ENCODE measurements at places on chromosomes 4 and X.

GRCh38 chrX:6226596-6227452, 1.8 kb downstream of the NLGN4X start:
- DNase-seq = no peak

DNA sequence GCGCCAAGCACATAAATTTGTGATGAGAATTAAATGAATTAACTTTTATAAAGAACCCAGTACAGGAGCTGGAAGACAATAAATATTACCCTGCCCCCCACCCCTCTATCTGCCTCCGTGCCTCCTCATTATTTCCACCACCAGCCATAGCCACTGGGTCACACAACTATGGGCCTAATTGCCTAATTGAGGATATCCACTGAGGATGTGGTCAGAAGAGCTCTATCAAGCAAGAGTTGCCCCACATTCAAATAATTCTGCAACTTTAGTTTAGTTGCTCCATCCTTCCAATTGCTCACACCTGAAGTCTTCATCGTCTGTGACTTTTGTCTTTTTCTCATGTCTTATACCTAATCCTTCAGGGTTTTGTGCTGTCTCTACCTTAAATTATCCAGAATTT, 9.5 kb upstream of the CXCL8 start:
- DNase-seq = no peak

DNA sequence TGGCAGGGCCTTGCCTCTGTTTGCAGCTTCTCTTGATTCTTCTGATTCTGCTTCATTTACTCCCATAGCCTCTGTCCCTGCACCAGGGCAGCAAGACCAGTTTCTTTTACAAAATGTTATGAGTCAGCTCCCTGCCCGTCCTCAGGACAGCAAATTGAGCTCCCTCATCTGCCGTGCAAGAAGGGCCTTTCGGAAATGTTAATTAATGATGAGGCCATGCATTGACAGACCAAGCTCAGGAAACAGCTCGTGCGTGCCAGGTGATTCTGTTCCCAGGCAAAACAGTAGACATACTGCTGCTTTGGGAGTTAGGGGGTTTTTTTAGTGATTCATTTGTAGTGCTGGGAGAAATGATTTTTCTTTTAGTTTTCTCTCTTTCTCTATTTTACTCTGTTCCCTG, 231.7 kb downstream of the FBXW7 start:
- DNase-seq = no peak

DNA sequence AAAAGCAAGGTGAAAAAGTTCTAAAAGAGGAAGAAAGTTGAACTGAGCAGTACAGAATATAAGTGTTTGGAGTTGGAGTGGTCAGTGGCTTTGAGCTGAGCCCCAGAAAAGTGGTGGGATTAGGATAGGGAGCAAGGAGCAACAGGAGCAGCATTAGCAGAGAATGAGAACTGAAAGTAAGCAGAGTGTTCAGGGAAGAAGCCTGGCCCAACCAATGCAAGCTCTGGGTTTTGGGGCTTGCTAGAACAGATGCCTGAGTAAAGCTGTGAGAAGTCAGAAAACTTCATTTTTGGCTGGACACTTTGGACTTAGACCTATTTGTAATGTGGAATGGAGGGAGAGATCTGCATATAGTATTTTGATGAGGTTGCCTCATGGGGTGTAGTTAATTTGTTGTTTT, 17.8 kb downstream of the JADE1 start:
- DNase-seq = no peak

- no peak for DNase-seq
Observed at GRCh38 chrX:139158256-139158655, 372.3 kb upstream of the F9 start.

DNA sequence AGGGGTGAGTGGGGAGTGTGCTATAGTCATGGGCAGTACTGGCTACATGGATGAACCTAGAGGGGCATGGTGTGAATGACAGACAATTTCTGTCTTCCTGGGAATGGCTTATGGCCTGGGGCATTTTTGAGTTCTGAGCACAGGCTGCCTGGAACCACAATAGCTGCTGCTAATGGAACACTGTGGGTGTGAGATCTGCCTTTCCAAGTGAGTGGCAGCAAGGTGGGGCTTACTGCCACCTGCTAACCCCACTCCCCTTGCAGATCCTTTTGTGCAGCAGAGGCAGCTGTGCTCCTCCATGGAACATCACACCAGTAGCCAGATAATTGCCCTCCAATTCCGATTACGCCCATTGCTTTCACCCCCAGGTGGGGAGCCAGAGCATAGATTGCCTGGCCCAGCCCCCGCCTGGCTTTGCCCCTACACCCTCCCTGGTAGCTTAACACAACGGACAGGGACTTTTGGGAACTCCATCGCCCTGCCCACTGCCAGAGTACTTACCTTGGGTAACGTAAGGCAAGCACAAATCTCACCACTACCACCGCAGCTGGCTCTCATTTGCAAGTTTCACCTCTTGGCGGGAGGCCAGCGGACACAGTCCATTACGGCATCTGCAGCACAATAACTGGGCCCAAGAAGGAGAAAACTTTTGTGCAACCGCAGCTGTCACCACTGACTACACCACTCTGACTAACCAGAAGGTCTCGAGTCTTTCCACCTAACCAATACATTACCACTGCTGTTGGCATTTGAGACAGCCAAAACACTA, 421.2 kb upstream of the NWD2 start:
- DNase-seq = no peak

GRCh38 chr4:158422546-158422945, 99.1 kb upstream of the RXFP1 start:
- no peak for DNase-seq

GRCh38 chrX:151714362-151714761, 1.5 kb upstream of the FATE1 start:
- no peak for DNase-seq

DNA sequence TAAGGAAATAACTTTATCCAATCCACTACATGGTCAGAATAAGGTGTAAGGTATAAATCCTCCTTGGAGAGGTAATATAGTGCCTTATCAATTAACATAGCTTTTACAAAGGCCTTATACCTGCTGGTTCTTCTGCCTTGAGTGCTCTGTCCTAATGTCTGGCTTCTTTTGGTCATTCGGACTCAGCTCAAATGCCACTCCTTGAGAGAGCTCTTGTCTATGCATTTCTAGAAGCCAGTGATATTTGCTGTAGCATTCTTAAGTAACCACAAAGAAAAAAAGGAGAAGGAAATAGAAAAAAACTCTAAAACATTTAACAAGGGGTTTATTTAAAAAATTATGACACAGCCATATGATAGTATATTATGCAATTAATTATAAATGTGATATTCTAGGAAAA, 444.8 kb upstream of the SLIT2 start:
- DNase-seq = no peak

GRCh38 chr4:3302786-3303564, 10.2 kb downstream of the RGS12 start:
- peak; percentile 21 for DNase-seq

DNA sequence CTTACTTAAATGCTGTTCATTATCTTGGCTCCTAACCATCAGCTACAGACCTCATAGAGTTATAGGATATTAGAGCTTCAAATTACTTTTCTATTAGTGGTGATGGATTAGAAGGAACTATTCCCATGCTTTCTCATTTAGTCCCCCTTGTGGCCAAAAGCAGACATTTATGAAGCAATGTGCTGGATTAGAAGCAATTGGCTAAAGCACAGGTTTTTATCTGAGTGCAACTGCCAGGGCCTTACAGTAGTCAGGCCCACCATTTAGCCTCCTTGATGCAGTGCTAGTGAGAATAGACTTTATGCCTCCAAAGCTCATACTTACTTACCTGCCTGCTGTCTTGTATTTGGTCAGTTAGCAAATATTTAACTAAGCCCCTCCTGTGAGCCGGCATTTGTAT, 93.0 kb downstream of the TSPAN7 start:
- DNase-seq = no peak

GRCh38 chrX:71815121-71815905, 52.2 kb downstream of the CXorf49B start:
- DNase-seq = no peak

GRCh38 chr4:175238827-175239517, 320.8 kb downstream of the ADAM29 start:
- DNase-seq = no peak

GRCh38 chr4:132123870-132124623, 1025.0 kb upstream of the PCDH10 start:
- no peak for DNase-seq

DNA sequence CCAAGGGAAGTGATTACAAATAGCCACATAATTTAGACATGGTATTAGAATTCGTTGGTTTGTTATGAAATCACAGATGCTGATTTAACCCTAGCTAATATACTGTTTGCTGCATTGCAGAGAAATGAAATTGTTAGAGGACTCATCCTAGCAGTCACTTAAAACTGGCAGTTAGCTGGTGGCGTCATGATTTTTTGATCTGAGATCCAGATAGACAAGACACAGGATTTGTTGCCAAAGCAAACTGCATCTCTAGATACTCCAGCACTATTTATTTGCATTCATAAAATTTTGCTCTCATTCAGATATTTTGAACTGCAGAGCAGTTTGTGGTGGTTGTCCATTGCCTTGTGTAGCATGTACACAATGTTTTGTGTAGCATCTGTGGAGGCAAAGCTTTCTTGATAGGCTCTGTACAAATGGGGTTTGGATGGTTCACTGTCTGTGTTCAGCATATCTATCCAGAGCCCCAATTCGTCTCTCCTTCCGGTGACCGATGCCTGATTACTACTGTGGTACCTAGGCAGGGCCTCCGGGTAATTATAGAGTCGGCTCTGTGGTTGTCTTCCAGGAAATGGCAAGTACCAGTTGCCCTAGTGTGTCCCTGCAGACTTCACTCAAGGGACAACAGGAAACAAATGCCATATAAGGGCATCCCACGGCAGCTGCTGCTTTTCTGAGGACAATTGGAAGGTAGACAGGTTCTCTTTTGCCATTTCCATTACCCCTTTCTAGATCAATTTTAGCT, 30.1 kb upstream of the SPARCL1 start:
- DNase-seq = peak; percentile 36

DNA sequence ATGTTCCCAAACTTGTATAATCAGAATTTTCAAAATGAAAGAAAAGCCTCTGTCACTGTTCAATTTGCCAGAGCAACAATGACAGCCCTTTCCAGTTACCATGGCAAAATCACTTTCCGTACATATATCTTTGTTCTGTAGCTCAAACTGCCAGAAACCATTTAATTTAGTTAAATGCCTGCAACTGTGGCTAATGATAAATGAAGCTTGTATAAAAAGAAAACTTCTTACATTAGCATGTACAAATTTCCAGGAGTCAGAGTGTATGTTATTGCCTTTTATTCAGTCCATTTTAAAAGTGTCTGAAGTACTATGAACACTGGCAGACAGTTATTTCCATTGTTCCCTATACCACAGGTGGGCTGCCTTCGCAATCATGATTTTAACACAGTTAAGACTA, 30.3 kb downstream of the ARAP2 start:
- DNase-seq = no peak

DNA sequence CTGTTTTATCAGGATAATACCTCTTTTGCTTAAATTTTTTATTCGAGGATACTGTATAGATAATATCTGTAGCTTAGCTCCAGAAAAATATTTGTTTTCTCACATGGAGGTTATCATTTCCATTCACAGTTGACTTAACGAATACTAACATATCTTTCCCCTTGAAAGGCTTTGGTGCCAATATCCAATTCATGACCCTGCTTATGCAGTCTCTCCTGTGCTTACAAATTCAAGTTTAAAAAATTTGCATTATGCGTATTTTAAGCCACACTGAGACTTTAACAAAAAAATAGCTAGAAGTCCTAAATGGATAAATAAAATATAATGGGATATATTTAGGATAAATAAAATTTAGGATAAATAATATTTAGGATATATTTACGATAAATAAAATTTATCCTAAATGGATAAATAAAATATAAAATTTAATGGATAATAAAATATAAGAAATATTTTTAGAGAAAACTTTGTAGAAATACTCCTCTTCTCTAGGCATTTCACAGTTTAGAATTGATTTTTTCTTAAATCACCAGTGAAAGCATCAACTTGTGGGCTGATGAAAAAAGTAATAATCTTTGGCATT, 22.5 kb downstream of the GUCY1B1 start:
- DNase-seq = no peak

- DNase-seq = no peak
Observed at GRCh38 chr4:2047781-2048581, 11.1 kb upstream of the NAT8L start.

DNA sequence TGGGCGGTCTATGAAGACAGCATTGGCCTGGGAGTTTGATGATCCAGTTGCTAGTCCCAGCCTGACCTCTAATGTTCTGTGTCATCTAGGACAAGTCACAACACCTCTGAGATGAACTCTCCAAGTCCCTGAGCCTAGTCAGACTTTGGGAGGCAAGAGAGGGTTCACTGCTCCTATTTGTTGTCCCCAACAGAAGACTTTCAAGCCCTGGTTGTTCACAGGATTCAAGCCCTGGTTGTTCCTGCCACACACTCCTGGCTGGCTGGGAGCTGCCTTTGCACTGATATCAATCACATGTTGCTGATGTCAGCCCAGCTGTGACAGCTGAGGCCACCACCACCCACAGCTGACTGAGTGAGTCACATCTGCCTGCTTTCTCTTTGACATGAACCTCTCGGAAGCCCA, 253.2 kb upstream of the RASGEF1B start:
- peak; percentile 11 for DNase-seq

- no peak for DNase-seq
Observed at GRCh38 chr4:28555866-28556265, 1695.2 kb downstream of the STIM2 start.

GRCh38 chrX:19532709-19533108, 17.4 kb upstream of the MAP3K15 start:
- no peak for DNase-seq

DNA sequence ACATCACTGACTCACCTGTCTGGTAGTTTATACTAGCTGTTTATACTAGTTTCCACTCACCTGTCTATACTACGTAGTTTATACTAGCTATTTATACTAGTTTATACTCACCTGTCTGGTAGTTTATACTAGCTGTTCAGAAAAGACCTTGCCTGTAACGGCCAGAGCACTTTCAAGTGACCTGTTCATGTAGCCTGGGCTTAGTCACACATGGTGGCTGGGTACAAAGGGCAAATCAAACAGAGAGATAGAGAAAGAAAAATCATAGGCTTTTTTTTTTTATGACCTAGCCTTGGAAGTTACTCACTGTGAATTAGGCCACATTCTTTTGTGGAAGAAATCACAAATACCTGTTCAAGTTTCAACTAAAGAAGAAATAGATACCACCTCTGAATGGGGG, 30.7 kb upstream of the SPANXN4 start:
- no peak for DNase-seq

DNA sequence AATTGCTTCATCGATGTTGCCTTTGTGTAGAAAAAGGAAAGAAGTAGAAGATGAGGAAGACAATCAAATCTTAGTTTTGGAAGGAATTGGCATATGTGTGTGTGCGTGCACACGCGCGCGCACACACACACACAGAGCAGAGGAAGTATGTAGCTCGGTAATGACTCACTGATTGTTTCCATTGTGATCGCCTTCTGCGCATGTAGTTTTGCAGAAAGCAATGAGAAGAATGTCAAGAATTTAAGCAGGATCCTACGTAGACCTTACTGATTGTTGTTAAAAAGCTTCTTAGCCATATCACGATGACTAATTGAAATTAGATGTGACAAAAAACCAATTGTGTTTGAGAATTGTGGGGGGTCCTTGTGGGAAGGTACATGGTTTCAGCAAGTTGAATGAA, 12.8 kb upstream of the LIMCH1 start:
- no peak for DNase-seq

GRCh38 chr4:164997324-164997723, 19.9 kb upstream of the TRIM61 start:
- no peak for DNase-seq

- peak; percentile 71 for DNase-seq
Observed at GRCh38 chr4:176320340-176320975, 692 bp downstream of the SPCS3 start.

GRCh38 chrX:23816179-23816578, 33.2 kb downstream of the SAT1 start:
- DNase-seq = no peak

All from CD4-positive, alpha-beta T cell (primary cell).